ENCODE measurements at places on chromosomes 6 and 20. TPM values are rescaled to one million over a fixed set of nuclear protein-coding genes. Genes with fewer than 3 reads are reported as not detected.

Gene HCRTR2
- total RNA-seq, result not detected

DNA sequence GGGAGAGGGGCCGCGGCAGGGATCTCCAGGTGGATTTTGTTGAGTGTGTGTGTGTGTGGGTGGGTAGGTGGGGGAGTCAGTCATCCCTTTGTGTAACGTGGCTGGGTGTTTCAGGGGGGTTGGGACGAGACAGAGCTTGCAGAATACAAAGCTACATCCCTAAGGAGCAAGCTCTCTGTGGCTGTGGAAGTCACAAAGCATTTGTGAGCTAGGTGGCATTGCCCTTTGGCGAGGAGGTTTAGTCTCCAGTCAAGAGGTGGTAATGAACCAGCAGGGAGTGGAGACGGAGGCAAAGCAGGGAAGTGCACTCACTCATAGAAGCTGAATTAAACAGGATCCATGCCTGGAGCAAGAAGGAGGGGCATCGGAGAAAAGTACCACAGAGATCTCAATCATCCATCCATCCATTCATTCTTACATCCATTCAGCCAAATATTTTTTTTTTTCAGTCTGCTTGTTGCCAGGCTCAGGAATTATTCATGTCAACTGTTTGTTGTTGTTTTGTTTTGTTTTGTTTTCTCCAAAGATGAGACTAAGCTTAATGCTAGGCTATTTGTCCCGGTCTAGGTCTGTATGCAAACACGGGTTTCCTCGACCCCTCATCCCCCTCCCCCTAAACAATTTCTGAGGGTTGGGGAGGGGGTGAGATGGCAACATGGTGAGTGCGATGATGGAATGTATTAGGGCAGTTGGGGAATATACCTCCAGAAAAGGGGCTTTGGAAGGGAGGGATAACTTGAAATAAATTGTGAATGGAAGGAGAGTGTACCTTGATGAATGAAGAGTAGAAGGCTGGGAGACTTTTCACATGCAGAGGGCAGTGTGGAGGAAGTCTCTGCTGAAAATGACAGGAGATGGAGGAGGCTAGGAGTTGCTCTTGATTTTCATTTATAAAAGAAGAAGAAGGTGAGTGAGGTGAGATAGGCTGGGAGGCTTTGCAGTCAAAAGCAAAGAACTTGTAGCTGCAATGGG is 1.0 kb downstream of the HCRTR2 start:
- no peak for DNase-seq

Gene MCHR2
- not detected for total RNA-seq

- DNase-seq, result no peak
These were observed 123.0 kb downstream of the CD83 start for GRCh38 chr6:14240411-14241166.

Gene SLC26A8
- not detected for total RNA-seq

DNA sequence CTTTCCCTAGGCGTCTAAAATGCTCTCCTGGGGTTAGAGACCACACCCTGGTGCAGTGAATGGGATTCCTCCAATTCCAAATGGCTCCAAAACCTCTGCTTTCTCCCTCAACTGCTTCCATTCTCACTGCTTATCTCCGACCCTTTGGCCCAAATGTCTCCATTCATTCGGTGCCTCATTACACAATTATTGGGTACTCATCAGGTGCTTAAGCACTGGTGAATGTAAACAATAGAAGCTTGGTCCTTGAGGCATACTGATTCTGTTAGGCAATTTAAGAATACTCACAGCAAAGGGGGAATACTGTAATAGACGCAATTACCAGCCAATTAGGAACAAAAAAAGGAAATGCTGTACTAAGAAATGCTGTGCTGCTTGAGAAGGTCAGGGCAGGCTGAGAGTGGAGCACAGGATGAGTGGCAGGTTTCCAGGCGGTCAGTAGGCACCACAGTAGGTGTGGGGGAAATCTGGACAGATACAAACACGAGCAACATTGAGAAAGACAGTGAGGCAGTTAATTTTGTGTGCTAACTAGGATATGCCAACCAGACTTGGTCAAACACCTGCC is 23.0 kb downstream of the GMDS start:
- DNase-seq, result no peak

Gene JPH2
- total RNA-seq, result 197 TPM

DNA sequence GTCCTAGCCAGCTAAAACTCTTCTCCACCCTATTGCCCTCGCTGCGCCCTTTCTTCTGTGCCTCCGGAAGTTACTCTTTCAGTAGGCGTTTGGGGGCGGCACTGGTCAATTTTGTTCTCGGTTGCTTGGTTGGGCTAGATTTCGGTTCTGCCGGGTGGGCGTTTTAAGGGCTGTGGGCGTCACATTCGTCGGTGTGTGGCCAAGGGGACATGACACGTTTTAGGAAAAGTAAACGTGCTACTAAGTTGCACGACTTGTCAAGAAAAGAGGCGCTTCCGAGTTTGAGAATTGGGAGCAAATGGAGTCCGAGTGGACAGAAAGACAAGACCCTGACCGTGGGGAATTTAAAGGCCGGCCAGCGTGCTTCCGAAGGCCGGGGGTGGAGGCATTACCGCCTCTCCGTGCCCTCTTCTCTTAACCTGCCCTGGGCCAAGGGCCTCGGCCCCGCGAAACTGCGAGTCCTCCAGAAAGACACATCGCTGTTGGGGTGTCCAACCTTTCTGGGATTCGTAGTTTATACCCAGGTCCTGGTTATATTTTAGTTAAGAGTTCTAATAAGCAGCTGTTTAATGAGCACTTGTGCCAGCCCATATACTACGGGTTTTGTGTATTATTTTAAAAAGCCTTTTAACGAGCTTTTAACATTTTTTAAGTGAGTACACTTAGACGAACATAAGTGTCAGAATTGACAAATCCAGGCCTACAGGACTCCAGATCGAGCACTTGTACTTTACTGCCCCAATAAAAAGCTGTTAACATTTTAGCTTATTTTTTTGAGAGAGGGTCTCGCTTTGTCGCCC is 664 bp upstream of the BAG6 start:
- DNase-seq, result peak; percentile 90

DNA sequence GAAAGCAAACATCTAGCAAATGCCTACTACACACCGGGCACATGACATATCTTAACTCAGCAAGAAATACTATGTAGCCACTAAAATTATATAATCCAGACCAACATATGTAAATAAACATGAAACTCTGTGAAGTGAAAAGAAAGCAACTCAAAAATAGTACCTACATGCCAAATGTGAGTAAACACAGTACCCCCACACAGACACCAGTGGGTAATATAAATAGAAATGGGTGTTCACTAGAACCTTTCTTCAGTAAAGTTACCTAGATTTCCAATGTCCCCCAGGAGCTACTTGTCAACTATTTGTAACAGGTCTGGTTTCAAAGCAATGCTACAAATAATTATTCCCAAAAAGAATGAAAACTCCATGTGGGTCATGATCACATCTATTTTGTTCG is 25.5 kb downstream of the TRERF1 start:
- DNase-seq, result no peak

DNA sequence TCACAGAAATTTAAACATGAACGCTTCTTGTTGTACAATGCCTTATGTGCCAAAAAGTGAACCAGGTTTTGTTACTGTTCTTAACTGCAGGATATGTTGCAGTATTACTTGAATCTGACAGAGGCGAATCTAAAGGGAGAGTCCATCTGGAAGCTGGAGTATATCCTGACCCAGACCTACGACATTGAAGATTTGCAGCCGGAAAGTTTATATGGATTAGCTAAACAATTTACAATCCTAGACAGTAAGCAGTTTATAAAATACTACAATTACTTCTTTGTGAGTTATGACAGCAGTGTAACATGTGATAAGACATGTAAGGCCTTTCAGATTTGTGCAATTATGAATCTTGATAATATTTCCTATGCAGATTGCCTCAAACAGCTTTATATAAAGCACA is 19.9 kb downstream of the SMPDL3A start:
- DNase-seq, result no peak

- DNase-seq, result no peak
These were observed 149.3 kb downstream of the PTPRK start for GRCh38 chr6:128371136-128371535.

DNA sequence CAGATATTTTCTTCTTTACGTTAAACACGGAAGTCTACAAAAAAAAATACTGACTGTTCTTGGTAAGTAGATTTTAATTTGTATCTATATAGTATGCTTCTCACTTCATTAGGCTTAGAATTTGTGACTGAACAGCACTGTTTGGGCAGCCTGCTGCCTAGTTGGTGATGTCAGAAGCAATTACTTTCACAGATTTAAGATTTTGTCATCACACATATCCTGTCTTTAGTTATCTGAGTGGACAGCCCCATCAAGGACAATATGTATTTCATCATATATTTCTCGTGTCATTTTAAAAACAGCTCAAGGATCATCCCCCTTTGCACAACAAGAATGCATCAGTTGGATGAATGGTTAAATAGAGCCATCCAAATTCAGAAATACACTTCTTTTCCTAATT is 338.4 kb upstream of the CITED2 start:
- no peak for DNase-seq

Gene MYCT1
- 17.6 TPM for total RNA-seq

GRCh38 chr6:19312241-19312978 is 524.8 kb upstream of the ID4 start:
- DNase-seq, result no peak

Gene TGM2
- 581 TPM for total RNA-seq

DNA sequence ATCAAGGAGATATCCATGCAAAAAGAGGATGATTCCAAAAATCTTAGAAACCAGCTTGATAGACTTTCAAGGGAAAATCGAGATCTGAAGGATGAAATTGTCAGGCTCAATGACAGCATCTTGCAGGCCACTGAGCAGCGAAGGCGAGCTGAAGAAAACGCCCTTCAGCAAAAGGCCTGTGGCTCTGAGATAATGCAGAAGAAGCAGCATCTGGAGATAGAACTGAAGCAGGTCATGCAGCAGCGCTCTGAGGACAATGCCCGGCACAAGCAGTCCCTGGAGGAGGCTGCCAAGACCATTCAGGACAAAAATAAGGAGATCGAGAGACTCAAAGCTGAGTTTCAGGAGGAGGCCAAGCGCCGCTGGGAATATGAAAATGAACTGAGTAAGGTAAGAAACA is 10.1 kb upstream of the SNRNP48 start:
- DNase-seq, result no peak

Gene LGSN
- total RNA-seq, result not detected

GRCh38 chr6:143115728-143116127 is 55.0 kb downstream of the AIG1 start:
- DNase-seq, result no peak

DNA sequence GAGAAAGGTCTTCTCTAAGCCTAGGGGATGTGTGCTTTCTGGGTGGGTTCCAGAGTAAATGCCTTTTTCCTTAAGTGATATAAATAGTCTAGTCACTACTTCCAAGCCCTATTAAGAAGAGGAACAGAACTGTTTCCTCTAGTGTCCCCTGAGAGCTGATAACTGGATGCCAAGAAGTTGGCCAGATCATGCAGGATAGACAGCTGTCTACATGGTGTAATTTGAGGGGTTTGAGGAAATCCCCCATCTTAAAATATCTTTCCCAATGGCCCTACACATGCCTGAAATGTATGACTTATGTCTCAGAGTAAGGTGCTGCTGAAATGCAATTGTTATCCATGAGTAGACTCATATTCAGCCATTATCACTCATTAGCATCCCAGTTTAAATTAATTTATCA is 20.2 kb upstream of the PIM1 start:
- DNase-seq, result no peak

DNA sequence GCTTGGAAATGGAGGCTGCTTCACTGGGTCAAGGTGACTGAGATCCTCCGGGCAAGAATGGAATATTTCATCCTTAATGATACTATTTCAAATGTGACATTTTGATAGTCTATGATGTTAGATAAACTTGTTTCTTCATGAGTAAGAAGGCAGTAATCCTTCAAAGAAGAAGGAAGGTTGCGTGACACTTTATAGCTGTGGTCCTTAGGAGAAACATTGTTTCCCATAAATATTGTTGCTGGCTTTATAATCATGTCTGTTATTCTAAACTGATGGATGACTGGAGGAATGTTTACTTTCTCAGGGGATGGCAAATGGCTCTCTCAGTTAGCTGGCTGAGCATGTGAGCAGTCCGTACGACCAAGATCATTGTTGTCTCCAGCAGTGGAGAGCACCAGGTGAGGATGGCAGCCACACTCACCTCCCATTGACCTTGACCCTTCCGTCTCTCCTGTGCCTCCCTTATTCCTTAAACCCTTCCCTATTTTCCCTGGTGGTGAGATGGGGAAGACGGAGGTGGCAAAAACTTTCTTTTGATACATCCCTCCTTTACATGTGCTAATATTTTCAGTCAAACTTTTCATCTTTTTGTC is 171.2 kb upstream of the OLIG3 start:
- no peak for DNase-seq

Gene SLC22A23
- total RNA-seq, result 5.6 TPM

GRCh38 chr20:50138479-50139393 is 14.8 kb downstream of the PEDS1 start:
- no peak for DNase-seq

- peak; percentile 90 for DNase-seq
These were observed 76.7 kb downstream of the PREX1 start for GRCh38 chr20:48750941-48751635.

Gene SLC35D3
- not detected for total RNA-seq

GRCh38 chr6:135797361-135797760 is 54.1 kb upstream of the PDE7B start:
- DNase-seq, result no peak

GRCh38 chr6:7041511-7042026 is 66.2 kb upstream of the RREB1 start:
- DNase-seq, result no peak

Measured in Right ventricle myocardium inferior (tissue), 1 donor.